ENCODE measurements at places on chromosomes 11 and 22. TPM values are rescaled to one million over a fixed set of nuclear protein-coding genes. Genes with fewer than 3 reads are reported as not detected.

- no peak for DNase-seq
Observed at GRCh38 chr11:120746376-120746775, 234.8 kb downstream of the GRIK4 start.

UCP3 gene
- polyA plus RNA-seq = 3.2 TPM

DNA sequence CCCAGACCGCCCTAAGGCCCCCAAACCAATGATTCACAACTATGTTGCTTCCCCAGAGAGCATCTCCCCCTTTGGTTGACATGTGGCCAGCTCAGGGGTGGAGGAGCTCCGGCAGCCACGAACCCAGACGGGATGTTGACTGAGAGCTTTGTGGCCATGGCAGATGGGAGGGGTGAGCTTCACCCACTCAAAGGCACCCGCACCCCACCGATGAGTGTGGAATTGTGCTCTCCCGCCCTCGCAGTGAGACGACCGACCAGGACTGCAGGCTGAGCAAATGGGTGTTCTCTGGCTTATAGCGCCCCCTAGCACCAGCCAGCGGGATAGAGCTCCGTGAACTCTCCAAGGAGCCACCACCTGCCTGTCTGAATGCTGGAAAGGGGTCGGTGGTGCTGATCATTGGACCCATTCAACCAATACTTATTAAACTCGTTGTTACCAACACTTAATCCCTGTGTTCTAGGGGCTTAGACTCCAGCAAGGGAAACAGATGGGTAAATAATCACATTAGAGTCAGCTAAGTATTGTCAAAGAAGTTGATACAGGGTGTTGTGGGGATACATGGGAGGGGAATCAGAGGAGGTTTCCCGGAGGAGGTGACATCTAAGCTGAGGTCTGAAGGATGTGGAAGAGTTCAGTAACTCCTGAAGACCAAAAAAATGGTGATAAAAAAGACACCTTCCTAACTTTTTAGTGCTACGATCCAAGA is 4.5 kb upstream of the TIMP3 start:
- DNase-seq = peak; percentile 51

GRCh38 chr11:95335989-95336388 is 105.0 kb upstream of the SESN3 start:
- DNase-seq = no peak

MUC6 gene
- polyA plus RNA-seq = 0.54 TPM

DNA sequence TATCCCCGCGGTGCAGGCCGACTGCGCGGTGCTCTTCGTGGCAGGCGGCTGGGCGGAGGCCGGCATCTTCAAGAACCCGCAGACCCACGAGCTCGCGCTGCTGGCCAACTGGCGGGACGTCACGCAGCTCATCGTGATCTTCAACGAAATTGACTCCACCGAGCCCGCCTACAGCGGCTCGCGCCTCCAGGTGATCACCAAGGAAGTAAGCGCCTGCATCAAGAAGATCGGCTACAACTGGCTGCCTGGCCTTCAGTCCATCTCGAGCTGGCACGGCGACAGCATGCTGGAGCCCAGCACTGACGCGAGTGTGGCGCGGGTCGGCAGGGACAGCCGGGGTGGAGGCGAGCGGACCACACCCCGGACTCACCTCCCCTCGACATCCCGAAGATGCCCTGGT is 53.9 kb upstream of the MTNR1B start:
- no peak for DNase-seq

MRPL49 gene
- polyA plus RNA-seq = 48.7 TPM

DNA sequence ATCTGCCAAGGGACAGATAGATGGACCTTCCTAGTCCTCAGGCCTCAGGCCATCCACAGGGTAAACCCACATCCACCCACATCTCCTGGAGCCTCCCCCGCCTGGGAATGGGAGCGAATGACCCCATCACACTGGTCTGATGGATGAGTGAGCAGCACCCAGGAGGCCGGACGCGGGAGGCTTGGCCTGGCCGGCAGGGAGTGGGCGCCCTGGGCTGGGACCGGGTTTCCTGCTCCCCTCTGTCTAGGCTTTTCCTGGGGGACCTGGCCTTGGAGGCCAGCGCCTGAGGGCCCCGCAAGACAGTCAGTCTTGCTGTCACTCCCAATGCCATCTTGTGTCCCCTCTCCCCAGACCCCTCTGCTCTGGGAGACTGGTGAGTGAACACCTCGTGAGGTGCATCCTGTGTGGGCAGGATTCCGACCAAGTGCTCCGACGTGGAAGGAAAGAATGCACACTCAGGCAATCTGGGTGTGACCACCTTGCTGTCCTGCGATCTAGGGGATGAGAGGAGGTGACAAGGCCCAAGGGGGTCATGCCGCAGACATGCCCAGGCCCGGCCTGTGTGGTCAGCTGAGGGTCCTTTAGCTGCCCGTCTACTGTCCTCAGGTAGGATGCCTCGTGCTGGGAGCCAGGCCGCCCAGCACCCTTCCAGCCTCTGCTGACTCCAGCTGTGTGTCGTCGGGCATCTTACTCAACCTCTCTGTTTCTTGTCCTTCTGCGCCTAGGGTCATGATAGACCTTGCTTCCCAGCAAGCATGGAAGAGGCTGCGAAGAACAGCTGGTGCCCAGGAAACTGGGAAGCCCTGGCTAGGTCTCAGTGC is 26.5 kb upstream of the WNT7B start:
- DNase-seq = no peak

GRCh38 chr11:81966340-81966739 is 767.3 kb downstream of the FAM181B start:
- no peak for DNase-seq

DNA sequence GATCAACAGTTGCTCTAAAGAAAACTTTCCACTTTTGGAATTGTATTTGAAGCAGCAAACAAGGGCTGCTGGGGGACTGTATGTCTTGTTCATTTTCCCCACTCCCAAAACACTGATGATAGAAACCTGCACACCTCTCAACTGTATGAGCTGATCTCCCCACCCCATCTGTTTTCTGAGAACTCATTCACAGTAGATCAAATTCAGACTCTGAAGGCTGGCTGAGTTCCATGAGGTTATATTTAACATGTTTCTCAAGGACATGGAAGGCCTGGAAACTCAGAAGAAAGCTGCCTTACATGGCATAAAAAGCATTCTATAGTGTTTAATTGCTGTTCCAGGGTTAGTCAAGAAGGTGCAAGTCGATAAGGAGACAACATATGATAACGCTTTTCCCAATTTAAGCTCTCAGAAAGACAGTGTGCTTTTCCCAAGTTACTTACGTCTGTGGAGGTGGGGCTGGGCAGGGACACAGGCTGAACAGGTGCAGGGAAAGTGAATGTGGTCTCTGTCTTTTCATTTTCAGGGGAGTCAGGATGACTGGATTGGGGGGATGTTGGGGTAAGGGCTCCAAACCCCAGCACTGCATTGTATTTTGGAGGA is 23.0 kb downstream of the LARGE2 start:
- DNase-seq = no peak

- no peak for DNase-seq
Observed at GRCh38 chr11:27229511-27230191, 133.4 kb downstream of the CCDC34 start.

- DNase-seq = no peak
Observed at GRCh38 chr11:80349997-80350396, 909.2 kb upstream of the TENM4 start.

- DNase-seq = no peak
Observed at GRCh38 chr11:43786016-43786415, 94.6 kb upstream of the ALKBH3 start.

DNA sequence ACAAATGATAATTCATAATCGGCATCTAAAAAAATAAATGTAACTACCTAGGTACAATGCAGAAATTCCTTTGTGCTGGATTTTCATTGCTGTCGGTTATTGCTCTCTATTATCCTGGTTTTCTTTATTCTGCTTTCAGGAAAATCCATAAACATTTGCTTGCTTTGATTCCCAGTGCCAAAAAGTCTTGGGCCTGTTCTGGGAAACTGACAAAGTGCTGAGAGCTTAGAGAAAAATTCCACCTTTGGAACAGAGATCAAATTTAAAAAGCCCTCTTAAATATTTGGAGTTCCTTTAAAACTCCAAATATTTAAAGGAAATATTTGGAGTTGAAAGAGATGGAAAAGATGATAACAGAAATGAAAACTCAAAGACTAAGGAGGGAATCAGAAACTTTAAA is 87.3 kb upstream of the ZBED5 start:
- no peak for DNase-seq

GRCh38 chr11:45163956-45164575 is 17.6 kb downstream of the PRDM11 start:
- DNase-seq = no peak

- no peak for DNase-seq
Observed at GRCh38 chr11:67496113-67496512, 9.1 kb downstream of the PITPNM1 start.

DNA sequence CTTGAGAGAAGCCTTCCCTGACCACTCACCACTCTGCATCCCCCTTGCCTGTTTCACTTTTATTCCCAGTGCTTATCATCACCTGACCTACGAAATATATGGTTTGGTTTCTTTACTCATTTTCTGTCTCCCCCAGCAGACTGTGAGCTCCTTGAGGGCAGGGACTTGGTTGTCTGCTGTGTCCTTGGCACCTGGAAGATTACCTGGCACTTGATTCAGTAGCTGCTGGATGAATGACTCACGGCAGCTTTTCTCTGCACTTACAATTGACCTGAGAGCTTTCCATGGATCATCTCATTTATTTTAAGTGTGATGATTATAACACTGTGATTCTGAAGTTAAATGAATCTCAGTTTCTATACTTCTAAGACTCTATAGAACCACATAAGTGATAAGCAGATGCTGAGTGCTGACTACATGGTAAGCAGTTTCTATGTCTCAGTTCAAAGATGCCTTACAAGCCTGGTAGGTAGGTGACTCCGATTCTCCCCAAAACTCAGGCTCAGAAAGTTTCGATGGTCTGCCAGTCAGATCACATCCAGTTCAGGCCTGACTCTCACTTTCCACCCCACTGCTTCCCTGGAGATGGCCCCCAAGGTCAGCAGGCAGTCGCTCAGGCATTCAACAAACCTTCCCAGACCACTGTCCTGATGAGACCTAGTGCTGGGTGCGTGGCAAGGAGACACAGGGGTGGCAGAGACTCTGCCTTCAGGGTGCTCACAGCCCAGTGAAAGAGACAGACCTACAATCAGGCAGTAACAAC is 11.6 kb downstream of the IL2RB start:
- no peak for DNase-seq

DNA sequence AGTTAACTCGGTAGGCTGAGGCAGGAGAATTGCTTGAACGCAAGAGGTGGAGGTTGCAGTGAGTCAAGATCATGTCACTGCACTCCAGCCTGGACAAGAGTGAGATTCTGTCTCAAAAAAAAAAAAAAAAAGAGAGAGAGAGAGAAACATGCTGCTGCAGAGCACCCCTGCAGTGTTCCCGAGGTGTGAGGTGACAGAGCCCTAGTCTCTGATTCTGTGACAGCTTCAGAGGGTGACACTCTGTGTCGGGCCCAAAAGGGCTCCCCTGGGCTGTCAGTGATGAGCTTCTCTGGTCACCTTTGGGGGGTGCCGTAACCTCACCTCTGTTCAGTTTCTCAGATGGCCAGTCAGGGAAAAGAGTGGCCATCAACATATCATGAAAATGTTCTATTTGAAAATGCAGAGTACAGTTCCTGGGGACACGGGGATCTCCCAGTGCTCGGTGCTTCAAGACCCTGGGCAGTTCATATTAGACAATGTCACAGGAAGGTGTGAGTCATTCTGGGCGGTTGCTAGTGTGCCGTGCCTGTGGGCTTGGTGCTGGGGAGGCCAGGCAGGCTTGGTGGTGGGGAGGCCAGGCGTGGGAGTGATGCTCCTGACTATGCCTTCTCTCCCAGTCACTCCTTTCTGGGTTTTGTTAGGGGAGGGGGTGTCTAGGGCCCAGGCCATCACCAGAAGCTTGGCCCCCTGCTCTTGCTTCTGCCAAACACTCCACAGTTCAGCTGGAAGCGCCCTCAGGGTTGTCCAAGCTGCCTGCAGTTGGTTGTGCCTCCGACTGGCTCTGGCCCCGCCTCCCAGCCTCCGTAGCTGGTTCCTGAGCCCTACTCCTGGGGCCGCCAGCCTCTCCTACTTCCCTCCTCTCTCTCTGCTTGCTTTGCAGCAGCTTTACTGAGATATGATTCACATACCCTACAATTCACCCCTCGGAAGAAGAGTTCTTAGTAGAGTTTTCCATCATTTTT is 52.5 kb upstream of the CLDN5 start:
- DNase-seq = no peak

EMID1 gene
- 89.9 TPM for polyA plus RNA-seq
